ENCODE measurements at places on chromosomes 2 and 18.

DNA sequence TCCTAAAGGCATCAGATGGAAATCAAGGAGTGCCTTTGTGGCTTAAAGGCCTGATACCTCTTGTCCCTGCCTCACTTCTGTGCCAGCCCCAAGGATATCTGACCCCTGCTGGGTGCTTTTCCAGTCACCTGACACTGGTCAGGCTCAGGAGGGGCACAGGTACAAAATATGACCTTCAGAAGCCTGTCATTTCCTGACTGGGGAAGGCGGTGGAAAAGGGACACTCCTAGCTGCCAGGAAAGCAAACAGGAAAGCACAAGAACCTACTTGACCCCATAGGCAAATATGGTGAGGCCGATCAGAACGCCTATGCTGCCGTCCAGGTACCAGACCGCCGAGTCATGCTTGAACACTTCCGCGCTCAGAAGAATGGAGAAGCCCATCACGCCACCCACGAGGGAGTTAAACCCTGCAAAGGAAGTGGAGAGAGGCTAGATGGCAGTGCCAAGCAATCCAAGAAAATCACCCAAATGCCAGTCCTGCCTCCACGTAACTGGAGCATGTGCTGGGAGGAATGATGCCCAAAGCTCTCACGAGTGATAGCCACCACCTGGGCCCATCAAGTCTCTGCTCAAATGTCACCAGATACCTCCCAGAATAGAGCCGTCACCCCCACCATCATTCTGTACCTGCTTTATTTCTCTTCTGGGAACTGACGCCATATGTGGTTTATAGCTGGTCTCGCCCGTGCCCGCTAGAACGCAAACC lies 204.0 kb downstream of the MGAT5 start:
- no peak for DNase-seq

GRCh38 chr2:108949316-108950239 lies 39.4 kb downstream of the EDAR start:
- no peak for DNase-seq

DNA sequence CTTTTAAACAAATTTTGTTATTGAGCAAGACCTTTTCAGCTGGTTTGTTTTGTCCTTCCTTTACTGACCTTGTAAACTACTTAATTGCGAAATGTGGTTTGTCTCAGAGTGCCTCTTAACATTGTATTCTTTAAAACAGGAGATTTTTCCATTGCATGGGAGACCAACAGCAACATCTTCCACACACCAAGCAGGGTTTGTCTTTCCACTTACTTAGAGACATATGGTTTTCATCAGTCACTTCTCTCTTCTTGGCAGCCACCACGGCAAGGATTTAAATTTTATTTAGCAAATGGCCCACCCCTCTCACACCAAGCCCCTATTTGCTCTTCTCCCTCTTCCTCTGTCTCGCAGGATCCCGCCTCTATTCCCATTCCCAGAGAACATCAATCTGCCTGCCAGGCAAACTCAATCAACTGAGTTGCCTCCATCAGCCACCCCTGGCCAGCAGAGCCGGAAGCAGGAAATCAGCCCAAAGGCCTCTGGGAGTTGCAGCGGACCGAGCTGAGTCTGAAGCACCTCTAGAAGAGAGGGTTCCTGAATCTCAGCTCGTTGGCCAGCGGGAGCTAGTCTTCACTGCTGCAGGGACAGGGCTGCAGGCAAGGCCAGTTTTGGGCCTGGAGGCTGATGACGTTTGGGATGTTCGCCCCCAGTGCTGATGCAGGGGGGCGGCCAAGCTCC lies 11.3 kb upstream of the CIB4 start:
- DNase-seq: no peak

GRCh38 chr2:65227020-65227455 lies 593 bp upstream of the ACTR2 start:
- DNase-seq: no peak

DNA sequence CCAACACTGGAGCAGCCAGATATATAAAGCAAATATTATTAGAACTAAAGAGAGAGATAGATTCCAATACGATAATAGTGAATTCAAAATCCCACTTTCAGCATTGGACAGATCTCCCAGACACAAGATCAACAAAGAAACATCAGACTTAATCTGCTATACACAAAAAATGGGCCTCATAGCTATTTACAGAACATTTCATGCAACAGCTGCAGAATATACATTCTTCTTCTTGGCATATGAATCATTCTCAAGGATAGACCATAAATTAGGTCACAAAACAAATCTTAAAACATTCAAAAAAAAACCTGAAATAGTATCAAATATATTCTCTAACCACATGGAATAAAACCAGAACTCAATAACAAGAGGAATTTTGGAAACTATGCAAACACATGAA lies 23.8 kb upstream of the BAZ2B start:
- DNase-seq: no peak

All from activated CD8-positive, alpha-beta memory T cell treated with anti-CD3 and anti-CD28 coated beads for 48 hours (primary cell).